ENCODE measurements at places on chromosomes 1 and 21. TPM values are rescaled to one million over a fixed set of nuclear protein-coding genes. Genes with fewer than 3 reads are reported as not detected.
A peak's percentile ranks its signal among the peaks of the same experiment; 100 is the strongest.

GRCh38 chr1:28913786-28914227 is 562 bp upstream of the EPB41 start:
- no peak for DNase-seq

DNA sequence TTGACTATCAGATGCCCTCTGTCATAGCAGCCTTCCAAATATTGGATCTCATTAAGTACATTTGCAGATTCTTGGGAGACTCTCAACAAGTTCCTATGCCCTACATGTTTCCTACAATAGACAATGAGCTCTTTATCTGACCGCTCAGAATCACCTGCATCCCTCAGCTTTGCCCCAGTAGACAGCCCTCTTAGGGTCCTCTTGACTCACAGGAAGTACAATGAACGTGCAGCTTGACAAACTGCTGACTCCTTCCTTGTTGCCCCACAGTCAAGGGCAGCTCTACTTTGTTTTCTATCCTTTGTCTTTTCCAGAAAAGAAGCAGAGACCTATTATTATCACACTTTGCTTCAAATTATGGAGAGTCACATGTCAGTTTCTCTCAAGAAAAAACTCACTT is 27.6 kb downstream of the SLC44A5 start:
- DNase-seq, result no peak

DNA sequence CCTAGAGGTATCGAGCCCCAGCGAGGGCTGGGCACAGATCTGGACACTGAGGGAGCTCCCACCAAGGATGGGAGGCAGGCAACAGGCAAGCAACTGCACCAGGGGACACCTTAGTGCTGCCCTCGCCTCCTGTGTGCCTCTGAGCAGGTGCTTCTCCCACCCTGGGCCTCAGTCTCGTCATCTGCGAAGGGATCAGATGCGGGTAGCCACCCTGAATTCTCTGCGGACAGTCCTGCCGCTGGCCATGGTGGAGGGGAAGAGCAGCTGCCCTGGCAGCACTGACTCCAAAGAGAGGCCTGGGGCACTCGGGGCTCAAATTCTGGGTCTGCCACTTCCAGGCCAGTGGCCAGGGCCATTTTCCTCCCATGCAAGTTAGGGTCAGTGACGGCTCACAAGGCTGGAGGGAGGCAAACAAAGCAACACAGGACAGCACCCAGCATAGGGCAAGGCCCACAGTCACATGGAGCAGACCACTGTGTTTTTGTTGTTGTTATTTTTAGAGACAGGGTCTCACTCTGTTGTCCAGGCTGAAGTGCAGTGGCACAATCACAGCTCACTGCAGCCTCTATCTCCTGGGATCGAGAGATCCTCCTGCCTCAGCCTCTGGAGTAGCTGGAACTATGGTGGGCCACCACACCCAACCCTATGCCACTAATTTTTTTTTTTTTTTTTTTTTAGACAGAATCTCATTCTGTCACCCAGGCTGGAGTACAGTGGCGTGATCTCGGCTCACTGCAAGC is 7.1 kb upstream of the SDC3 start:
- DNase-seq, result no peak

GRCh38 chr1:56094168-56094567 is 485.2 kb downstream of the PLPP3 start:
- no peak for DNase-seq

C8A gene
- polyA plus RNA-seq, result 2.4 TPM

DNA sequence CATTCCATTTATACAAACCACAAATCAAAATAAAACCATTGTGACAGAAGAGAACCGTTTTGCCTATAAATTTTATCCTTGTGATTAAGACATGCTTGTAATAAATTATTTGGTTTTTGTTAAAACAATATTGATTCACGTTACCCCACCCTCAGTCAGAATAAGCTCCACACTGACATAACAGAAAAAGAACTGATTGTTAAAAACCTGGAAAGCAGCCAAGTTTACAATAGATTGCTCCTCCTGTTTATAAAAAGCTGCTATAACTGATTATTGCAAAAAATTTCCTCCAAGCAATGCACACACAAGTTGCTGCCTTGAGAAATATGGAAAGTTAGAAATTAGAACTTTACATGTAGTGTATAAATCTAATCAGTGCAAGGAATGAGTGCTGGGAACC is 263.5 kb downstream of the SETD4 start:
- DNase-seq, result peak; percentile 26

DNA sequence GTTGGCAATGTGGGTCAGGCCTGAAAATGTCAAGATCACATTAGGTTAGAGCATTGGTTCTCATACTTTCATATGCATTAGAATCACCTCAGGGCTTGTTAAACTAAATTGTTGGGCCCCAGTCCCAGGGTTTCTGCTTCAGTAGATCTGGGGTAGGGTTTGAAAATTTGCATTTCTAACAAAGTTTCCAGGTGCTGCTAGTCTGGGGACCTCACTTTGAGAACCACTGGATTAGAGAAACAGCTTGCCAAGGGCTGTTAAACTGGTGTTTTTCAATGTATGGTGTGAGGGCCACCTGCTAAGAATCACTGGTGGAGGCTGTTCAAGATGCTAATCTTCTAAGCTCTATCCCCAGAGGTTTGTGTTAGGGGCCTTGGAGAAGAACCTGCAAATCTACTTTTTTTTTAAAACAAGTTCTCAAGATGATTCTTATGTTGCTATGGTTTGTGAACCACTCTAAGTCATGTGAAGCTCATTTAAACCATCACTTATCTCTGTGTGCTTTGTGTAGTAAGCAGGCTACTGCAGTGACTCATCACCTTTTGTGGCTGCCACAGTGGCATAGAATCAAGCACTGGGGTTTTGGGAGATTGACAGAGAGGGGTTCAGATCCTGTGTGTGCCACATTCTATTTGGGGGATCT is 152.2 kb downstream of the S1PR1 start:
- DNase-seq, result no peak

CFHR1 gene
- not detected for polyA plus RNA-seq

GRCh38 chr21:36044056-36044455 is 16.3 kb downstream of the SETD4 start:
- DNase-seq, result no peak

DNA sequence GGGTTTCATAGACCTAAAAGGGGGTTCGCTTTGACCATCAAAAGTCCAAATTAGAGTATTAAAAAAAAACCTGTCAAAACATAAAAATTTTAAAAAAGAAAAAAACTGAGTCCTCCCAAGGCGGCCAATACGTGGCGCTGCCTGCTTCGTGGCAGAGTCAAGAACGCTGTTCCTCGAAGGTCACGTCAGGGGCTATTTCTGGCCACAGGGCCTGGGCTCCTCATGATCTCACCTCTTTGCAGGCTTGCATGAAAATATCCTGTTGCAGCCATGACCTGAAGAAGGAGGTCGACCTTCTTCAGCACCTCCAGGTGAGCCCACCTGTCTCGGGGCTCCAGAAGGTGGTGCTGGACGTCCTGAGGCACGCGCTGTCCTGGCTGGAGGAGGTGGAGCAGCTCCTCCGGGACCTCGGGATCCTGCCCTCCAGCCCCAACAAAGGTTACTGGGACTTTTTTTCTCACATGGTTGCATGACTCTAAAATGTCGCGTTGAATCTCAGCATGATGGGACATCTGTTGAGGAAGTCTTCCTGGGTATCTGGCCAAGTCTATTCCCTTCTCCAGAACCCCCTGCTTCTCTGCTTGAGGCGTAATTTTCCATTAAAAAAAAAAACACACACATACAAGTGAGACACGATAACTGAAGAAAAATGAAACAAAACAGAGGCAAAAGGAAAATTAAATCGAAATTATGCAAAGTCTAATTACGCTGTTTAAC is 80.4 kb upstream of the EFHD2 start:
- DNase-seq, result no peak

DNA sequence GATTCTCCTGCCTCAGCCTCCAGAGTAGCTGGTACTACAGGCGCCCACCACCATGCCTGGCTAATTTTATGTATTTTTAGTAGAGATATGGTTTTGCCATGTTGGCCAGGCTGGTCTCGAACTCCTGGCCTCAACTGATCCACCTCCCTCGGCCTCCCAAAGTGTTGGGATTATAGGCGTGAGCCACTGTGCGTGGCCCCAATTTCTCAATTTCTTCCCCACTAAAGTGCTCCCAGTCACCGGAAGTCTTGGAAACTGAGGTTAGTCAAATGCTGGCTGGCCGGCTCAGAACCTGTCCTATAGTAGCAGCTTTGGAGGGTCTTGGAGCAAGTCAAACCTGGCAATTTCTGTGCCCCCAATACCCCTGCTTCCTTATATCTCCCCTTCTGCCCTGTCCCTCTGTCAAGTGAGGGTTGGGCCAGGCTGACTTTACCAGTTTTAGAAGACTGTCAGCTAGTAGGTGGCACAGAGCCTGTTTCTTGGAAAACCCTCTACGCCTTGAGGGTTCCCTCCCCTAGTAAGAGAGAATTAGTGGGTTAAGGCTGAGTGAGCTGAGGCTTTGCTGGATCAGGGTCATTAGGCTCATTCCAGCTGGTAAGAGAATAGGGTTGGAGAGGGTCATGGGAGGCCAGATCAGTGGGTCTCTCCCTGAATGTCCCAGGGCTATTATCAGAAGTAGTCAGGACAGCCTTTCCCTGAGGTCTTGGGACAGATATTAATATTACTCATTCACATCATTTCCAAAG is 8.3 kb upstream of the EPB41 start:
- no peak for DNase-seq

TRIM45 gene
- polyA plus RNA-seq, result 1.9 TPM

CA14 gene
- polyA plus RNA-seq, result not detected

DNA sequence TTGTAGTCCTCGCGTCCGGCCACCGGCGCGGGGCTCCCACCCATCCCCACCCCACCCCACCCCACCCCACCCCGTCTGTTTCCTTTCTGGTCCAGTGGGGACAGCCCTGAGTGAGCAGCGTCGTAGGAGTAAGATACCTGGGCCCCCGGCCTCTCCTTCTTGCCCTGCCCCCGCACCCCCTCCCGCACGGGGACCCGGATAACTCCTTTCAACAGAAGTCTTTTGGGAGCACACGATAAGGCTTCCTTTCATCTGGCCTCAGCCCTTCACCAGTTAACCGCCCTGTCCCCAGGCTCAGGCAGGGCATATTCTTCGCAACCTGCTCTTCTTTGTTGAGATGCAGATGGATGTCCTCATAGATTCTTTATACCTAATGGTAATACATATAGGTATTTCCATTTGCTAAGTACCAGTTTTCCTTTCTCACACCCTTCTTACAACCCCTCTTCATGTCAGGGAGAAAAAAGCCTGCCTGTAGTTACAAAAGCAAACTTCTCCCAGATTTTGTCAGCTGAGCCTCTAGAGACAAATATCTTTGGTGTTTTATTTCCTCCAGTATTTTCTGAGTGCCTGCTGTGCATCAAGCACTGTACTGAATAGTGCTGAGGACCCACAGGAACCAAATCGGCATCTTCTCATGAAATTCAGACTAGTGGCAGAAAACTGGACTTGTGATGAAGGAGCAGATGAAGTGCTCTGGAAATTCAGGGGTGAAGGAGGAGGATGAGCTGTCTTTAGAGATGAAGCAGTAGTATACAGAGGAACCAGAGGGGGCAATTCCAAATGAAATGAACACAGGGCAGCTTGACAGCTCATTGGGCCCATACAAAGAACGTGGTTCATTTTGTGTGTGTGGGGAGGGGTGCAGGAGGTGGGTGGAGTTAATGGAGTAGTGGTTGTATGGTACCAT is 33.6 kb downstream of the SLC2A1 start:
- no peak for DNase-seq

SETD4 gene
- 20.6 TPM for polyA plus RNA-seq

DNA sequence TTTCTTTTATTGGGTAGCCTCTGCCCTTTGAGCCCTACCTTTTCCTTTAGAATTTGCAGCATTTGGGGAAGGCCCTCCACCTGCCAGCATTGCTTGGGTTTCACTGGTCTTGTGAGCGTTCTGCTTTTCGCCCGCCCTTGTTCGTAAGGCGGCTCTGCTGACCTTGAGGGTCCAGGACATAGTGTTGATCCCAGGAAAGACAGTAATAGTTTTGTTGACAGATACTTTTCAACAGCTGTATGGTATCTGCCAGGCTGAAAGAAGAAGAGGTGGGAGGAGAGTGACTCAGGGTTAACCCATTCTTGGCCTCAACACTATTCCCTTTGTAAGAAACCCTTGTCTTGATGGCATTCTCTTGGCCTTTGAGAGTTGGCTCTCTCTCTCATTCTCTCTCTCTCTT is 113.4 kb upstream of the SPAG17 start:
- no peak for DNase-seq

GRCh38 chr1:160101717-160102522 is 3.5 kb upstream of the IGSF8 start:
- DNase-seq, result no peak

- peak; percentile 41 for DNase-seq
Observed at GRCh38 chr1:230976825-230977747, 1.6 kb downstream of the TTC13 start.

DNA sequence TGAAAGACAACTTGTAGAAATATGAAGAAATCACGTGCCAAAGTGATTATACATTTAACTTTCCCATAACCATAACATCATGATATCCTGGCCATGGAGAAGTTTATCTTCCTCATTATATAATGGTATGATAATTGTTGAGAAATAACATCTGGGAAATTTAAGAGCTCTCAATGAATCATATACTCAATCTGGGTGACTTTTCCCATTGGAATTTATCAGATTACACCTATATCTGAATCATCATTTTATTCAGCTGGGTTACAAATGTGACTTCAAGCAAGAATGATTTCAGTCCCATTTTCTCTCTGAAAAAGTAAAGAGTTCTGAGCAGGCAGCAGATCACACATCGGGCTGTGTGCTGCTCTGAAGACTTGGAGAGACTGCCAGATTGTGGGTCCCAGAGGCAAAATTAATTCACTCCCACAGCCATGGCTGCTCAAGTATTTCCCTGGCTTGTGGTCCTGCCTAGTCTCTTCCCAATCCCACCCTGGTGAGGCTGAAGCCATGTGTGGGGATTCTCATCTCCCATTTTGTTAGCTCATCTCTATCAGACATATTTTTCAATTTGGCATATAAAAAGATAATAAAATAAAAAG is 278.0 kb downstream of the MRPL39 start:
- no peak for DNase-seq

DNA sequence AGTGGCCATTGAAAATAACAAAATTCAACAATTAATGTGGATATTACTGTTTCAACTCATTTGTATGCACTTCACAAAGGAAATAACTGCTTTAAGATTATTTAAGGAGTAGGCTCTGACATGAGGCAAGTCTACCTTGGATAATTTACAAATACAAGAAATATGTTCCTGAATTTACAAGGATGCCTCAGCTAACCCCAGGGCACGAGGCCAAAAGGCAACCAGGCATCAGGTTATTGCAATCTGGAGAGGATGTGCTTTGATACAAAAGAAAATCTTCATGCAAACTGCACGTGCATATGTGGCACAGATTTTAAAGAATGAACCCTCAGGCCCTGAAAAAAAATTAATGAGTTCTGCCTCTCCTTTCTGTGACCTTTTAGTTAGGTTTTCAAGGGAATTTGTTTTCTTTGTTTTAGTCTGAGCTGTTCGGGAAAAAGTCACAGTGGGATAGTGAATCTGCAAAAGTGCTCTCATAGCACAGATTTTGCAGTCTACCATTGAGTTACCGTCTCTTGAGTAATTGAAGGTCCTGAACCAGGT is 1304.2 kb upstream of the ADGRL4 start:
- no peak for DNase-seq
